Dorsolateral prefrontal cortex (tissue), 122 donors: ENCODE measurements at places on chromosomes 2 and 18.

- DNase-seq, result no peak
Observed at GRCh38 chr2:43846140-43846793, 7.5 kb downstream of the ABCG8 start.

DNA sequence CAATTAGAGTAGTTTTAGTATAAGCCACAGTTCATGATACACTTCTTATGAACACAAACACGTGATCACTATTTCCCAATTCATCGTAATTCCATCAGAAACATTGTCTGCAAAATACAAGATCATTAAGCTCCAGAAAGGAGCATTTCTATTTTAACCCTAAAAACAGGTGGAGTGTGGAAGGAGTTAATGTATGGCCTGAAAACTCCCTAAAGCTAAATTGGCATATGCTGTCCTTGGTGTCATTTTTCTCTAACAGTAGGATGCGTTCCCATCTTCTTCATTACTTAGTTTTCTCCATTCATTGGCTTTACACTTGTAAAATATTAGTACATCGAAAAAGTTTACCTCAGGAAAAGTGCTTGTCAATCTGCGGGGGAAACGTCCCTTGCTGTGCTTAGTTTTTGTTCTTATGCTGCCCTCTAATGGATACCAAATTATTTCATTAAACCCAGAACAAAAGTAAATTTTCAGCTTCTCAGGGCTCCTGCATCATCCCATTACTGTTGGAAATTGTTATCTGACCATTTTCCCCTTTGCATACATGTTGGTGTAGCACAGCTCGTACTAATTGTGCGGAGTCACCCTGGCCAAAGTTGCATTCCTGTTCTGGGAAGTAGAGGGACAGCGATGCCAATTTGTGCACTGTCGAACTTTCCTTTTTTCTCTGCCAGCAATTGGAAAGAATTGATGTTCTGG lies 153.4 kb downstream of the GPD2 start:
- no peak for DNase-seq

DNA sequence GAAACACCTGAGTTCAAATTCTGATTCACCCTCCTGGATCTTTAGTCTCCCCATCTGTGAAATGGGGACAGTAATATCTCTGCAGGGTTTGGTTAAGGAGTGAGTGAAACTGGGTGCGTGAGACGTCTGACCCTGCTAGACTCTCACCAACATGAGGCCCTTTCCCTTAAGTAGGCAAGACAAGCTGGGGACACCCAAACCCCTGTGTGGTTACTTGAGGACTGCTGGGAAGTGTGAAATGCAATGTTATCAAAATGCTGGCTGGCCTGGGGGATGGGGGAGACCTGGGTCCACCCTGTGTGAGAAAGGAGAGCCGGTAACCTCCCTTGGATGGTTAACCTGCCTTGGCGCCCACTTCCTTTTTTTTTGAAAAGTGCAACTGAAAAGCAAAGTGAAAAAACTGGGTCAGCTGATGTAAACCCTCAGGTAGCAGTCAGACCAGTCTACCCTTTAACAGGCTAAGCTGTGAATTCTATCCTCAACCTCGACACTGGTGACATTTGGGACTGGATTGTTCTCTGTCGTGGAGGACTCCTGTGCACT lies 82.3 kb downstream of the INPP5D start:
- DNase-seq, result no peak

GRCh38 chr2:217789003-217789735 lies 213.6 kb downstream of the TNS1 start:
- DNase-seq, result peak; percentile 88

DNA sequence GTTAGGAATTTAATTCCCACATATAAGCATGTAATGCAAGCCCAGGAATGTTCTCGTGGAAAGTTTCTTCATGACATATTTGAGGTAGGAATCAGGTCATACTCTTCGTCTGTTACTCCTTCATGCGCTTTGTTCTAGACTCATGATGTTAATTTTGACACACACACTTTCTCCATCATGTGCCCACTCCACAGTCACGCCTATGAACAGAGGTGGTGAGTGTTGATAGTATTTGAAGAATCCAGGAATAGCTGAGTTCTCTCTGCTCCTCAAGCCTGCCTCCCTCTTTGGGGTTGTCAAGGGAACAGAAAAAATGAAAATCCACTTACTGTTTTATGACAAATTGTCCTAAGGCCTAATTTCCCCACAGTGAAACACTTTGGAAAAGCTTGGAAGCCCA lies 117.3 kb upstream of the SERPINE2 start:
- peak; percentile 34 for DNase-seq

GRCh38 chr2:163757814-163758213 lies 22.0 kb upstream of the FIGN start:
- no peak for DNase-seq

- DNase-seq, result no peak
Observed at GRCh38 chr2:161857920-161858319, 216.1 kb downstream of the DPP4 start.

- no peak for DNase-seq
Observed at GRCh38 chr2:96254571-96254970, 11.2 kb downstream of the TMEM127 start.

DNA sequence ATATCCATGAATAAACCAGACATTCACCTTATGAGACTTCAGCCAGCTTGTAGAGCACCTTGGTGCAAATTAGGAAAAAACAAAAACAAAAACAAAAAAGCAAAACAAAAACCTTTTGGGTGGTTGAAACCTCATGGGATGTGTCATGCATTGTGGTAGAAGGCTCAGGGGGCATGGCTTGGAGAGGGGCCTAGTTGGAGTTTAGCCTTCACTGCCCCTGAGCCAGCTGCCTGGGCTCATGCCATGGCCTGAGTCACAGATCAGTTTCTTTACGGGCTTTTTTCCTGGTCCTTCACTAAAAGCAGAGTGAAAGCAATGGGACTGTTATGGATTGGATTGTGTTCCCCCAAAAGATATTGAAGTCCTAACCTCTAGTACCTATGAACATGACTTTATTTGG lies 22.0 kb upstream of the DAPL1 start:
- DNase-seq, result no peak

- no peak for DNase-seq
Observed at GRCh38 chr2:118121101-118121500, 32.8 kb downstream of the INSIG2 start.

DNA sequence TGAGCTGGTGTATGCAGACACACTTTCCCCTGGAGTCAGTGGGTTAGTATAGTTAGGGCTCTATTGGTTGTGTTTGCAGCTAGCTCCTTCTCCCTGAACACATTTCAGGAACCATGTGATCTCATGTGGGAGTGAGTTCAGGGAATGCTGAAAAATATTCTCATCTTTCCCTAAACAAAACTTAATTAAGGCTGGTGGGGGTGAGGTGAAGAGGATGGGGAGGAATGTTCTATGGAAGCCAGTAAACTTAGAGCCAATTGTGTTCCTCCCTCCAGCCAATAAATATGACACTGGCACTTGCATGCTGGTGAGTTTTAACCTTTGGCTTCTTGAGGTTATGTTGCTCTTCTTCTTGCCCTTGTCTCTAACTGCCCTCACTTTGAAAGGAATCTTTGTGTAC lies 952 bp downstream of the MGAT5 start:
- DNase-seq, result no peak

GRCh38 chr2:231803501-231804138 lies 17.4 kb downstream of the COPS7B start:
- DNase-seq, result no peak

DNA sequence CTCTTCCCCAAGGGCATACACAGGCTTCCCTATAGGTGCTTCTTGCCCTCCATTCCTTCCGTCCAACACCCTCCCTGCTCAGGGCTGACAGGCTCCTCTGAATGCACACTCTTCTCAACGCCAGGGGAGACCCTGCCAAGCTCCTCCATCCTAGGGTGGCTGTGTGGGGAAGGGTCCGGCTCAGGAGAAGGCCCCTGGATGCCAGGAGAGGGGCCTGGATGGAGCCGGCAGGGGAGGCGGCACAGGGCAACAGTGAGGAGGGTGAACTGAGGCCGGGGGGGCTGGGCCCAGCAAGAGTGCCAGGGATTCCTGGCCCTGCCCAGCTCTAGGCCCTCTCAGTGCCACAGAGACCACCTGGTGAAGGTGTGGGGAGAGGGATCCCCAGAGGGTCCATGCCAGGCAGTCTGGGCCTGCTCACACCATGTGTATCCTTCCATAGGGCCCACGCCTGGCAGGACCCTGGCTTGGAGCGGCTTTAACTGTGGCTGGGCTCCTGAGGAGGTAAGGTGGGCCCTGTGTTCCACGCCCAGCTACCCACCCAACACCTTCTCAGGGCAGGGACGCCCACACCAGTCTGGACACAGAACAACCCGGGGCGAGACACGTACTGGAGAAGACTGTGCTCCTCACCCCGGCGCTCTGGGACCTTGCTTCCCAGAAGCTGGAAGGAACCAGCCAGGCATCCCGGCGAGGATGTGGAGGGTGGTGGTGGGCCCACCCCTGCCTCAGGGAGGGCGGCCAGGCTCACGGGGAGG lies 26.6 kb downstream of the HS6ST1 start:
- no peak for DNase-seq

- DNase-seq, result no peak
Observed at GRCh38 chr2:99694331-99694730, 204.5 kb upstream of the REV1 start.

DNA sequence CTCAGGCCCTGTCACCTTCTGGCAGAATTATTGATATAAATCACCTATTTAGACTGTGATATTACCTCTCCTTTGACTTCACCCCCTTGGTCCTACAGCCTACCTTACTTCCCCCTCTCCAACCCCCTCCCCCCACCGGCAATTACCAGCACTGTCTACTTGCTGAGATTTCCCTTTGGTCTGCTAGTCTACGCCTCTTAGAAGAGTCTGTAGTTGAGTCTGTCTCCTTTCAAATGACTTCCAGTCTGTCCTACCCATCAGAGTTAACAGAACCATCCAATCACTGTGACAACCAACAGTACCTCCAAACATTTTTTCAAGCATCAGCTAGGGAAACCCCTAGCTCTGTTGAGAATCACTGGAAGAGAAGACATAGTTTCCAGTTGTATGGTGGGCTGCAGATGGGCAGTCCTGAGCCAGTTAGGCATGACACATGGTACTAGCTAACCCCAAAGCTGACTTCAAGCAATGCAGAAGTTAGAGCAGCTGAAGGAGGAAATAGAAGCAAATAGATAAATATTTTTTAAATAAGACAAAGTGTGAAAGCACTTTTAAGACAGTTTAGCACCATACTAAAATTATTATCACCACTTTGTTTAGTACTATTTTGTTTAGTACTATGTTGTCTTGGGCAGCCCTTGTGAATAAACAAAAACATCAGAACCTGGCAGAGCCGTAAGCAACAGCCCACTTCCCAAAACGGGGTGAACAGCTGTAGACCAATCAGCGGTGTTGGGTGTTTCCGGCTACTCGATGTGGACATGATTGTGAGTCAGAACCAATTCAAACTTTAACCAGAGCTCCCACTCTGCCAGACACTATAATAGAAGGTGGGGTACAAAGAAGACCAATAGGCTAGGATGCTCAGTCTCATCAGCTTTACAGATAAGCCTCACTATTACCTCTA lies 2.7 kb upstream of the ASNSD1 start:
- DNase-seq, result no peak

DNA sequence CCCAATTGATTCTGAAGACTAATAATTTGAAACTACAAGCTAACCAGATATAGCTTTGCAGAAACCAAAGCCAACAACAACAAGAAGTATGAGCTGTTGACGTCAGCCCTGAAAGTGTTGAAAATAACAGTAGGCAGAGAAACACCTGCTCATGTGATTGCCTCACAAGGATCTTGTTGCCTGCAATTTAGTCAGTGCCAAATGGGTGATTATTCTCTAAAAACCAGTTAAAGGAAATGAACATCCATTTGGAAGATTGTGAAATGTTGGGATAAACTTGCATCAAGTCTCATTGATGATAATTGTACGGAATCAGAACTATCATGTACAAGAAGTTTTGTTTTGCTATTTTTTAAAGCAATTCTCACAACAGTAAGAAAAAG lies 2.8 kb downstream of the CYTIP start:
- no peak for DNase-seq

DNA sequence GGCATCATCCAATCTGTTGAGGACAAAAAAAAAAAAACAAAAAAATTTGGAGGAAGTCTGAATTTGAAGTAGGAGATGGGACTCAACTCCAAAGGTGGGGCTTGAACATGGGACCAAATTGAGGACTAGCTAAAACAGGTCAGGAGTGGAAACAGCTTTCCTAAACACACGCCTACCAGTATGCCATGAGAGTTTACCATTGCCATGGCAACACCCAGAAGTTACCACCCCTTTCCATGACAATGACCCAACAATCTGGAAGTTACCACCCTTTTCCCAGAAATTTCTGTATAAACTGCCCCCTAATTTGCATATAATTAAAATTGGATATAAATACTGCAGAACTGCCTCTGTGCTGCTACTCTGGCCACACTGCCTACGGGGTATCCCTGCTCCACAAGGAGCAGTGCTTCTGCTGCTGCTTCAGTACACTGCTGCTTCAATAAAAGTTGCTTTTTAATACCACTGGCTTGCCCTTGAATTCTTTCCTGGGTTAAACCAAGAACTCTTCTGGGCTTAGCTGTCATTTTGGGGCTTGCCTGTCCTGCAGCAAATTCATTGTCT lies 73.3 kb upstream of the FSIP2 start:
- no peak for DNase-seq

GRCh38 chr2:205720451-205720902 lies 38.2 kb downstream of the NRP2 start:
- no peak for DNase-seq

GRCh38 chr18:40855661-40856060 lies 1099.4 kb upstream of the PIK3C3 start:
- DNase-seq, result no peak

GRCh38 chr2:237134321-237135230 lies 48.9 kb downstream of the COPS8 start:
- no peak for DNase-seq

DNA sequence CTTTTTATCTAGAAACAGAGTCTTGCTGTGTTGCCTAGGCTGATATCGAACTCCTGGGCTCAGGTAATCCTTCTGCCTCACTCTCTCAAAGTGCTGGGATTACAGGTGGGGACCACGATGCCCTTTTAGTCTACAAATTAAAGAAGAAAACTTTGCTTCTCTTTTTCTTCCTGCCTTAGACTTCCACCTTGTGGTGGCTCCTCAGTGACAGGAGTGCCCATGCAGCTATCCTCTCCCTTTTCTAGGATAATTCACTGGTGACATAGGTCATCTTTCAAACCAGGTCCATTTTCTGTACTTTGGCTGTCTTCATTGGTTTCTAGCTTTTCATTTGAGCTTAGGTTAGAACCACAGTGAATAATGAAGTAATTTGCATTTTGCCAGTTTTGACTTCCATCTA lies 13.6 kb downstream of the DCAF17 start:
- no peak for DNase-seq
